ENCODE measurements at places on chromosomes 16 and 17.

GRCh38 chr17:57478478-57479250 lies 222.3 kb downstream of the MSI2 start:
- DNase-seq = no peak

DNA sequence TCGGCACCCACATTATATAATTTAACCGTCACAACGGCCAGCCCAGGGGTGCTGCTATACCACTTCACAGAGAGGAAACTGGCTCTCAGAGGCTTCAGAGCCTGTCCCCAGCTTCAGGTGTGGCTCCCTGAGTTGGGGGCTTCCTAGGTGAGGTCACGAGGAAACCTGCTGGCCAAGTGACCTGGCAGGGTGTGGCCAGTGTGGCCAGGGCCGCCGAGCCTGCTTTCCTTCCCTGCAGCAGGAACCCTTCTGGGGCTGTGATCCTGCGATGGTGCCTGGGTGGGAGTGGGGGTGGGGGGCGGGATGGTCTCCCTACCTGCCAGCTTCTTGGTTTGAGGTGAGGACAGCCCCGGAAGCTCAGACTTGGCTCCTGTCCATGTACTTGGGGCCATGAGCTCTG lies 39.9 kb downstream of the ADCY7 start:
- DNase-seq = no peak

GRCh38 chr17:29582254-29582765 lies 7.1 kb downstream of the GIT1 start:
- no peak for DNase-seq

GRCh38 chr17:64951877-64952276 lies 32.6 kb upstream of the LRRC37A3 start:
- no peak for DNase-seq

DNA sequence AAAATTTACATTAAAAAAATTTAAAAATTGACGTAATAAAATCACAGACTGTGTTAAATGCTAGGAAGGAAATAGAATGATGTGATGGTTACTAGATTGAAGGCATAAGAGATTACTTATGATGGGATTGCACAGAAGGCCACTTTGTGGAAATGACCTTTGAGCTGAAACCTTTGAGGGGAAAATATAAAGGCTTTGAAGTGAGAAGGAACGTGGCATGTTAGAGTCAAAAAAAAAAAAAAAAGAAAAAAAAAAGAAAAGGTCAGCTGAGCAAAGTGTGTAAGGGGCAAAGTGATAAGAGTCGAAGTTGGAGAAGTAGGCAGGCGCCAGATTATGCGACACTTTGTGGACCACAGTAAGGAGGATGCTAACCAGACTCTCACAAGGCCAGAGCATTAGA lies 3.6 kb upstream of the PSMD11 start:
- no peak for DNase-seq

- no peak for DNase-seq
Measured at GRCh38 chr17:17398188-17398942, 78.4 kb upstream of the MED9 start.

DNA sequence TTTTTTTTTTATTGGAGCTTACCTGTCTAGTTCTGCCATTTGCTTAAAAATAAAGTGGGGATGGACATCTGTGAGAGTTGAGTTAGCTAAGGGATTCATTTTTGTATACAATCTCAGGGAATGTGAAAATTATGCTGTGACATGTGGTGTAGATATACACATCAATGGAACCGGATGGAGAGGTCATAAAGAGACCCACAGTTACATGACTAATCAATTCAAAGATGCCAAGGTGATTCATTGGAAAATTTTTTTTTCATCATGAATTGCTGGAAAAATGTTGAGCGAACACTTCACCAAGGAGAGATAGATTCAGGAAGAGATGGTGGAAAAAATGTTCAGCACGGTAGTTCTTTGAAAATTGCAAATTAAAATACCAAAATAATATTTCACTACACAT lies 605.4 kb upstream of the KIF2B start:
- no peak for DNase-seq

GRCh38 chr17:81524039-81524864 lies 3.9 kb upstream of the FSCN2 start:
- no peak for DNase-seq

GRCh38 chr16:3830625-3831254 lies 49.8 kb downstream of the CREBBP start:
- DNase-seq = no peak

GRCh38 chr17:67570797-67571196 lies 146.9 kb upstream of the NOL11 start:
- no peak for DNase-seq

DNA sequence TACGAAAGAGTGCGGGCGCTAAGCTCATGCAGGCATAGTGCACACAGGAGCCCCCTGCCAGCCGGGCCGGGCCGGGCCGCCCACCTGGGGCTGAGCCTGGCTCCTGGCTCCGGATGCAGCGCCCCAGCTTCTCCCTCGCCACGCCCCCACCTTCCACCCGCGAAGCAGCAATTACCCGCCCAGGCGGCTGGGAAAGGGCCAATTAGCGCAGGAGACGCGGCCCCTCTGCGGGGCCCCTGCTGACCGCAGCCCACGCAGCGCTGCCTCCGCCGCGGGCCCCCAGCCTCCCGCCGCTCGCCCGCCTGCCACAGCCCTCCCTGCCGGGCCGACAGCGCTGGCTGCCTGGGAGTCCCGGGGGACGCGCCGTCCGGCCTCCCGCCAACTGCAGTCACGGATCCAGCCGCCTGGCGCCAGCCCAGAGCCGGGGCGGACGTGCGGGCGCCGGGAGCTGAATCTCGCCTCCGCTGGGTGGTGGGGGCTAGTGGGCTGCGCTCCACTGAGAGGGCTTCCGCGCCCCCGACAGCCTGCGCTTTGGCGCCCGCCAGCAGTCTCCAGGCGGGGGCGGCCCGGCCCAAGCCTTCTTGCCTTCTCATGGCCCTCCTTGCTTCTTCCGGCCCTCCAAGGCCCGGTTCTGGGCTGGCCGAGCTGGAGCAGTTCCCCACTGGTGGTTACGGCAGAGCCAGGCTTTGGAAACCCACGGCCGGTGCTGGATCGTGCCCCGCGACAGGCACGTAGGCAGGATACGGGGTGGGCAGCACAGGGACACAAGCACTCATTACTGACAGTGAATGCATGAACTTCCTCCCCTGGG lies 14.9 kb upstream of the CBFB start:
- DNase-seq = peak; percentile 75

- peak; percentile 64 for DNase-seq
Measured at GRCh38 chr17:56833057-56833808, 487 bp downstream of the C17orf67 start.

- peak; percentile 75 for DNase-seq
Measured at GRCh38 chr16:2964475-2965336, 631 bp downstream of the KREMEN2 start.

DNA sequence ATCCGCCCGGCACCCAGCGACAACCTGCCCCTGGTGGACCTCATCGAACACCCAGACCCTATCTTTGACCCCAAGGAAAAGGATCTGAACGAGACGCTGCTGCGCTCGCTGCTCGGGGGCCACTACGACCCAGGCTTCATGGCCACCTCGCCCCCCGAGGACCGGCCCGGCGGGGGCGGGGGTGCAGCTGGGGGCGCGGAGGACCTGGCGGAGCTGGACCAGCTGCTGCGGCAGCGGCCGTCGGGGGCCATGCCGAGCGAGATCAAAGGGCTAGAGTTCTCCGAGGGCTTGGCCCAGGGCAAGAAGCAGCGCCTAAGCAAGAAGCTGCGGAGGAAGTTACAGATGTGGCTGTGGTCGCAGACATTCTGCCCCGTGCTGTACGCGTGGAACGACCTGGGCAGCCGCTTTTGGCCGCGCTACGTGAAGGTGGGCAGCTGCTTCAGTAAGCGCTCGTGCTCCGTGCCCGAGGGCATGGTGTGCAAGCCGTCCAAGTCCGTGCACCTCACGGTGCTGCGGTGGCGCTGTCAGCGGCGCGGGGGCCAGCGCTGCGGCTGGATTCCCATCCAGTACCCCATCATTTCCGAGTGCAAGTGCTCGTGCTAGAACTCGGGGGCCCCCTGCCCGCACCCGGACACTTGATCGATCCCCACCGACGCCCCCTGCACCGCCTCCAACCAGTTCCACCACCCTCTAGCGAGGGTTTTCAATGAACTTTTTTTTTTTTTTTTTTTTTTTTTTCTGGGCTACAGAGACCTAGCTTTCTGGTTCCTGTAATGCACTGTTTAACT lies 1.0 kb downstream of the NOG start:
- no peak for DNase-seq

DNA sequence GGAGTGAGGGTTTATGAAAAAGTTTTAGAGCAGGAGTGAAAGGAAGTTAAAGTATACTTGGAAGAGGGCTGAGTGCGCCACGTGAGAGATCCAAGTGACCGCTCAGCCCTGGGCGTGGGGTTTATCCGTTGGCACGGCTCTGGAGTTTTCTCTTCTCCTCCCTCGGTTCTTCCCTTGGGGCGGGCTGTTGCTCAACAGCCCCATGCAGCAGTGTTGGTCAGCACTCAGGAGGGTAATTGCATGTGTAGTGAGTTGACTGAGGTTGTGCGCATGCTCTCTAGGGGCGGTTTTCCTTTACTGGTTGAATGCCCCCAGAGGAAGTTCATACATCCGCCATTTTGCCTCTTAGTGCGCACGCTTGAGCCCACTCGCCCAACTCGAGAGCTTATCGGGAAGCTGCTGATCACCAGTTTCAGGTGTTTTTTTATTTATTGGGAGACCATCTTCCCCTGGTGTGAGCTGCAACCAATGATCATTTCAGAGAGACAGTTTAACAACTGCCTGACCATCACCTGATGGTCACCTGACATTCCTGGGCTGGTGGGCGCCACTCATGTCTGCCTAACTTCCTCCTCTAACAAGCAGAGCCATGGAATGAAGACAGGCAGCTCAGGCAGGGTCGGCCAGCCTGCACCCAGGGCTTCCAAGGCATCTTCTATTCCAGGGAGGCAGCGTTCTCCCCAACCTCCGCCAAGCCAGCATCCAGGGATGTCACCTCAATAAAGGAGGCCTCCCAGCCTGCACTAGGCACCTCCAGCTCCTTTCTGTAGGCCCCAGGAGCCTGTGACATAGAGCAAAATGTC lies 41.3 kb upstream of the DNAH17 start:
- DNase-seq = no peak

- no peak for DNase-seq
Measured at GRCh38 chr17:36686123-36686669, 84.8 kb downstream of the MRM1 start.
